ENCODE measurements at places on chromosomes 3 and 15.

- DNase-seq: no peak
These were observed 730.7 kb downstream of the SQOR start for GRCh38 chr15:46365572-46365971.

DNA sequence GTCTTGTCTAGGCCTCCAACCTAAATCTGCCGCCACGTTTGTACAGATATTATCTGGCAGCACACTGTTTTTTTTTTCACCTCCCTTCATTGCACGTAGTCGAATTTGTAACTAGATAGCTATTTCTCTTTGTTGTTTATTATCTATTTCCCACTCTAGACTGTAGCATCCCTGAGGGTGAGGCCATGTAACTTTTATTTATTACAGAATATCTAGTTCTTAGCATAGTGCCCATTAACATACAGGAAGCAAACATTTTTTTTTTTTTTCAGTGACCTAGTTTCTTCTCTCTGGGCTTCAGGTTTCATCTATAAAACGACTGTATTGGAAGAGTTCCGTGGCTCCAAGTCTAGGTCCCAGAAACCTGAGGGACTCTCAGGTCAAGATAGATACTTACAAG, 354.3 kb downstream of the FGF12 start:
- no peak for DNase-seq

DNA sequence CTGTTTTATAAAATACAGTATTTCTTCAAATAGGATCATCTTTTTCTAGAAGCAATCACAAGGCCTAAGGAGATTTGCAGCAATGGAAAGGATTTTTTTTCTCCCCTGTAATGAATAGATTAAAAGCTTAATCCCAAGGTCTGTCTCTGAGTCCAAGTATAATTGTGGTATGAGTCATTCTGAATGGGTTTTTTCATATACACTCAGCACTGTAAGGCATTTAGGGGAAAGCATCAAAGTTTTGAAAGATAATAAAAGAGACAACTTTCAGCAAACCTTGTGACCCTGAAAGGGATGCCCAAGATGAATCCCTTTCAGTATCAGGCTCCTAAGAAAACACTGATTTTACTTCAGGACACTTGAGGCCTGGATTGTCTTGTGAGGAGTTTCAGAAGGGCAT, 23.3 kb upstream of the LARS2 start:
- DNase-seq: no peak

DNA sequence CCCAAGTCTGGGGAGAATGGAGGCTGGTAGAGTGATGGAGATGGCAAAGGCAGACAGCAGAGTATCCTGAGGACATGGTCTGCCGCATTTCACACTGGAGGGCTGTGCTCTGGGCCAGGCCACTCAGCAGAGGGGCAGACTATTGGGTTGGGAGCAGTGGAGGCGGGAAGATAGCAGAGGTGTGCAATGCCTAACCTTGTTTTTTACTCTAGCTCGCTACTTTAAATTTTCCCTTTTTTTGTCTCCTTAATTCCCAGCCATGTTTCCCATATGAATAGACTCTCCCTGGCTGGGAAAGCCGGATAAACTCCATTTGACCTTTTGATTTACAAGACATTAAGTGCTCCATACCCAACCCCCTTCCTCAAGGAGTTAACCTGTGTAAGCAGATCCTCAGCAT, 33.5 kb upstream of the ST6GAL1 start:
- DNase-seq: no peak

DNA sequence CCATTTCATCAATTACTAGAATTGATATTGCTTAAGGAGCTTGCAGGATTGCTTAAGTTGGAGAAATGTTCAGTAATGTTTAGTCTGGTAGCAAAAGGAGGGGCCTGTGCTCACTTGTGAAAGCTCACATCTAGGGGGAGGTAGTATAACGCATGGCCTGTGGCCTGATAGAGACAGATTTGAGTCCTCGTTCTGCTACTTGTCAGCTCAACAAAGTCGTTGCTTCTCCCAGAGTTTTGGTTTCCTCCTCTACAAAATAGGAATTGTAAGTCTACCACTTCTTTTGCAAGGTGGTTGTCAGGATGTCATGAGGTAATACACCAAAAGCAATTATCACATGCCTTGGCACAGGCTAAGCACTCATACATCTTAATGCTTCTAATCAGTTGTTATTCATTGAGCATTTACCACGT, 1.3 kb downstream of the ST3GAL6 start:
- DNase-seq: no peak

DNA sequence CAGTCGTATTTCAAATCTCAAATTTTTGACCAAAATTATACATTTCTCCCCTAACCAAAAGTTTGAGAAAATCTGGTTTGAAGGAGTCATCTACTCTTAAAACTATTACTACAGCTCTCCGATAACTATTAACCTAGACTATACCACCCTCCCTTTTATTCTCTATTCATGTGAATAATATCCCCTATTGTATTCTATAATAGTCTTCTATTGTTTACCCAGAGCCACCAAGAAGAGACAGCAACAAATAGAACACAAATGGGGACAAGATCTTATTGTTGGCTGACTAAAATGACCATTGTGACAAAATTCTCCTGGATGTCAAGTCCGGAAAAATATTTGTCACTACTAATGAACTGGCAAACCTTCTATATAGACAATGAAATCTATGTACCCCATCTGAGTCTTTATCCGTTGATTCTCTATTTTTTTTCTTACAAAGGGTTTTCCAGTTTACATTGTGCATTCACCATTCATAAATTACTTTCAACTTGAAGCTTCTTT, 618.0 kb downstream of the CADM2 start:
- no peak for DNase-seq

DNA sequence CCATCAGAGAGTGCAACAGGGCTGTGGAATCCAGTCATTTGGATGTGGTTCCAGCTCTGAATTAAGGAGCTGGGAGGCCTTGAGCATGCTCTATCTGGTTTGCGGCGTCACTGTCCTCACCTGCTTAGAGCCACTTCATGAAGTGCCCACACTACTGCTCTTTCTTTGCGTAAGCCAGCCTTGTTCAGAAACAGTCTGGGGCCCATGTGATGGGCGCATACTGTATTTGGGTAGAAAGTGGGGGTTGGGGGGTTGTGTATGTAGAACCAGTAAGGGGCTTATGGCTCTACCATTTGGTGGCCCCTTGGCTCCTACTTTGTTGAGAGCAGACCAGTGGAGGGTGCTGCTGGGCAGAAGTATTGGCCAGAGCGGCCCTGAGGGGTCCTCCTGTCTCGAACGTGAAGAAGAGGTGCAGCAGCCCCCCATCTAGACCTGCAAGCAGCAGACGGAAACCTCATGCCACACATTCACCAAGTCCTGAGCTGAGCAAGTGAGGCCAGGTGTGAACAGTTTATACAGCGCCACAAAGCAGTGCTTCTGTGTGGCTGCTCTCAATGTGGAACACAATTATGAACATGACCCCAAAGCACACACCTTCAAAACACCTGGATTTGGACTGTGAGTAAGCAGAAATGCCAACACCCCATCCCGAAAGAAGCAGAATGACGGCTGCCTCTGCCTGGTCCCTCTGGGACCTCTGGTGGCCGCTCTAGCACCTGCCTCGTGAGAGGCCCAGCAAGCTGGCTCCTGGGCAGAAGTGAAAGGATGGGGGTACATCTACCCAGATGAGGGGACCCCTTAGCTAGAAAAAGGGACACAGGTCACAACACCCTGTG, 26.6 kb downstream of the SRPRB start:
- no peak for DNase-seq

- DNase-seq: no peak
These were observed 45.1 kb upstream of the NANOGP8 start for GRCh38 chr15:35130245-35130644.

DNA sequence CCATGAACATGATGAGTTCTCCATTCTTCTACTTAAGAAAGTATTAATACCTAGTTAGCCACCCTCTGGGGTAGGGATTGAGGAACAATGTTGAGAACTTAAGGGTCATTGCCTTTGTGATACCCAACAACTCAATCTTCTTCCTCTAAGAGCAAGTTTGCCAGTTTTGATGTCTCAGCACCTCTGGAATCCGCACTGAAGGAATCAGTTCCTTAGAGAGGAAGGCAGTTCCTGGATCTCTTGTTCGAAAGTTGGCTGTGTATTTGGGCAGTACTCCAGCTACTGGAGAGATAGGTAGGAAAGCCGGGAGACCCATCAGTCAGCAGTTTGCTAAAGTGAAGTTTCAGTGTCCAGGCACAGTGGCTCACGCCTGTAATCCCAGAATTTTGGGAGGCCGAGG, 35.6 kb upstream of the MTHFS start:
- DNase-seq: no peak

- DNase-seq: no peak
These were observed 143.3 kb upstream of the SLCO3A1 start for GRCh38 chr15:91710080-91710698.

DNA sequence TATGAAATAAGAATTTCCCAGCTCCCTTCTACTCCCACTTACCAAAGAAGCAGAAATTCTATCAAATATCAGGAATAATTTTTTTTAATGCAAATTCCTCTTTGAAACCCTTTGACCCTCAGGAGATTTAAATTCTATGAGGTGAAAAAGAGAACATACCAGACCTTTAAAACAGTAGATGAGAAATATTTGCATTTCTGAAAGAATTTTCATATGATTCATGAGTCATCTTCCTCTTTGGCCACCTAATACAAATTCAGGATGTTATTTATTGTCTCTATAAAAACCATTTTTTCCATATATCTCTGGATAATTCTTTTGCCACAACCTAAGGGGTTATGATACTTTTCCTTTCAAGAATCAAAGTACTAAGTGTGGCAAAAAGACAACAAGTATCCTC, 67.3 kb upstream of the ST3GAL6 start:
- no peak for DNase-seq

DNA sequence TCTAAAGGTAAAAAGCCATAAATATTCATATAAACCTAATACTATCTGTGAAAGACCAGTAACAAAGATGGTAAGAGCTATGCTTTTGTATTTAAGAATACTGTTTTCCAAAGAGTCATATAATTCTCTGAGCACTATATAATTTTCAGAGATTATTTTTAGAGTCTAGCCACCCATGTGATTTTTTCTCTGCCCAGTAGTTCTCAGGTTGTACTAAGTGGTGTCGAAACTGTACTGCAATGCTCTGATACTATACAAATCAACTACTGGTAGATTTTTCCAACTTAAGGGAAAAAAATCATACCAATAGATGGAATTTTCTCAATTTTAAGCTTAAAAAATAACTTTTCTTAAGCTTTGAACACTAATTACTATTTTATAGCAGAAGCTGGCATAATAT, 104.8 kb downstream of the MYO5A start:
- no peak for DNase-seq

DNA sequence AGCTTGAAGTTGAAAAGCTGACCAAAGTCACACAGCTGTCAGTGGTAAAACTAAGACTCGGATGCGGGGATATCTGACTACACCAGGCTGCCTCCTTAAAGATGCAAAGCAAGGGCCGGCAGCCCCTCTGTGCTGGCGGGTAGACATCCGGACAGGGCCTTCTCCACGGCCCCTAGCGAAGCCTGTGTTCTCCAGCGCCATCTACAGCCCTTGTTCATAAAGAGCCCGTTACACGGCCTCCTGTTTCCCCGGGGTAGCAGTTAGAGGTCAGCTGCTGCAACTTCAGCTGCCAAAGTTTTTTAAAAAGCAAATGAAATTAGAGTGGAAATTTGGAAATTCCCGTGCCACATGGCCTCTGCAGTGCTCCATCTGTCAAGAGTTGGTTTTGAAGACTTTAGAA, 383.0 kb downstream of the TBL1XR1 start:
- peak; percentile 20 for DNase-seq

GRCh38 chr3:2504912-2505311, 406.2 kb downstream of the CNTN4 start:
- no peak for DNase-seq

- DNase-seq: peak; percentile 83
These were observed 2.6 kb upstream of the APEH start for GRCh38 chr3:49671291-49672288.
